Fibroblast of skin of right quadriceps (primary cell): ENCODE measurements at places on chromosomes 7 and 10.

DNA sequence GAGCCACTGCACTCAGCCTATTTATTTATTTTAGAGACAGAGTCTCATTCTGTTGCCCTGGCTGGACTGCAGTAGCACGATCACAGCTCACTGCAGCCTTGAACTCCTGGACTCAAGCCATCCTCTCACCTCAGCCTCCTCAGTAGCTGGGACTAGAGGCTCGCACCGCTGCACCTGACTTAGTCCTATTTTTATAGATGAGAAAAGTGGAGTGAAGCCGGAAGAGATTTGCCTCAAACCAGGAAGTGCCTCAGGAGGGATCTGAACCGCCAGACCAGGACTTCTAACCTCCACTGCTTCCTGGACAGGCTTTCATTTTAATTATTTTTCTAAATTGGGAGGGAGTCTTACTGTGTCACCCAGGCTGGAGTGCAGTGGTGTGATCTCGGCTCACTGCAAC lies 17.5 kb upstream of the CLIP2 start:
- DNase-seq, result no peak

DNA sequence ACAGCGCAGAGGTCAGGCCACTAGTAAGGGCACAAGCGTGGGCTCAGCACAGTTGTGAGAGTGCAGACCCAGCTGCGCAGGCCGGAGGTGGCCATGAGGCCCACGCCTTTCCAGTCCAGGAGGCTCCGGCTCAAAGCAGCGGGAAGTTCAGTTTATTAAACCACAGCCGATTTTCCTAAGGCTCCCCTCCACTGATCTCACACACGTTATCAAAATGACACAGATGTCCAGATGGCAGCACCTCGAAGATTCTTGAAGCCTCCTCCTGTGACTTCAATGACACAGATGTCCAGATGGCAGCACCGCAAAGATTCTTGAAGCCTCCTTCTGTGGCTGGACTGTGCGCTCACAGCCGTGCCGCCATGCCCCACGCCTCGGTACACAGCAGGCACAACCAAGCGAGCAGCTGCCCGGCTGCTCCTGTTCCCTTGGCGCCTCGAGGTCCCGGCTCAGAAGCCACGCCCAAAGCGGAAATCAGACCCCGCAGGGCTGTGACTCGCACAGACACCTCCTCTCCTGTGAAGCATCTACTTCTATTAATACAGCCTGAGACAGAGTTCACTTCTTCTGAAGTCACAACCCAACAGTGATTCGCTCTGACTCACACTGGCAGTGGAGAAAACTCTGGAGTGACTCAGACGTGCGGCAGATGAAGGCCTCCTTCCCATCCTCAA lies 122.7 kb downstream of the MAD1L1 start:
- peak; percentile 94 for DNase-seq

GRCh38 chr10:101292194-101293006 lies 61.6 kb upstream of the BTRC start:
- no peak for DNase-seq

- no peak for DNase-seq
These were observed 30.5 kb upstream of the PWWP2B start for GRCh38 chr10:132366499-132366898.

- no peak for DNase-seq
These were observed 10.3 kb downstream of the GRID1 start for GRCh38 chr10:86356296-86356695.
